ENCODE measurements at places on chromosomes 3 and 15.

DNA sequence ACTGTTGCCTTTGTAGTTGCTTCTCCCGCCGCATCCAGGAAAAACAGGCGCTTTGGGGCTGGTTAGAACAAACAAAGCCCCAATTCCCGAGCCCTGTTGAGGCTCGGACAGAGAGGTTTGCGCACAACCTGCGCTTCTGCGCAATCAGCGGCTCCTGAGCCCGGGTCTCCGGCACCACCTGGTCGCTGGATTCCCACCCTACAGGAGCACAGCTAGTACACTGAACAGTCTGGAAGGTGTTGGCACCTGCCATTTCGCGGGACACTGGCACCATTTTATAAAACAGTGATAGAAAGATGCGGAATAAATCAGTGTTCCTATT lies 13.8 kb downstream of the ZIC4 start:
- DNase-seq = no peak

DNA sequence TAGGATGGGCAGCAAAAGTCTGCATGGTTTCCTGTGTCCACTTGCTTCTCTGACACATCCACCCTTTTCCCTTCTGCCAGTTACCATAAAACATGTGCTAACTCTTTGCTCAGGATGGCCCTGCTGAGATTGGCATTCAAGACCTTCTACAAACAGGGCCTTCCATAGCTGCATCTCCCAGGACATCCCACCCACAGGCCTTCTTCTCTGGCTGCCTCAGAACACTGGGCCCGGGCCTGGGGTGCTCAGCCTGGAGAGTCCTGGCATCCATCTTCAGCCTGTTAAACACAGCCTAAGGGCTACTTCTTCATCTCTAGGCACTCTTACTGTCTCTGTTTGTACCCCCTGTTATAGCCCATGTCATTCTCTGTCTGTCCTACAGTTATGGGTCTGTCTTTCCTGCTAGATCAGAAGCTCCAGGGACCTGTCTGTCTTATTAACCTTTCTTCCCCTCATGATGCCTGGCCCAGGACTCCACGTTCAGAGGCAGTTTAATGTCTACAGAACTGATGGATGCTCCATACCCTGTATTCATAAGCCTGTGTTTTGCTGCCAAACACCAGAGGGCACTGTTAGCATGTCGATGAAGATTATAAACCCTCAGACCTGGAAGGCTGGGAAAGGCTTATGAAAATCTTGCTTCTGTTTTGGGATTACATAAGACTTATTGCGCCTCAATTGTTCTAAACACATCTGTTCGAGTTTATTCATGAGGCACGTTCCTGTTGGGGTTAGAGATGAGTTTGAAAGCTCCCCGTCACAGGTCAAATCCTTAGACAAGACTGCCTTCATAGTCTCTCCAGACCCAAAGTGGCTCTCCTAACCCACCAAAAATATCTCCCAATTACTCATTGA lies 16.5 kb downstream of the SEMA3G start:
- peak; percentile 43 for DNase-seq

- no peak for DNase-seq
These were observed 784 bp downstream of the TTLL3 start for GRCh38 chr3:9810846-9811245.

- DNase-seq = no peak
These were observed 567.8 kb downstream of the ZIC1 start for GRCh38 chr3:147977001-147977400.

GRCh38 chr3:122515020-122515468 lies 305 bp upstream of the KPNA1 start:
- no peak for DNase-seq

Data from BJ (cell line).